ENCODE measurements at places on chromosomes 5 and 9.

- no peak for DNase-seq
These were observed 36.2 kb upstream of the POU4F3 start for GRCh38 chr5:146302406-146302805.

DNA sequence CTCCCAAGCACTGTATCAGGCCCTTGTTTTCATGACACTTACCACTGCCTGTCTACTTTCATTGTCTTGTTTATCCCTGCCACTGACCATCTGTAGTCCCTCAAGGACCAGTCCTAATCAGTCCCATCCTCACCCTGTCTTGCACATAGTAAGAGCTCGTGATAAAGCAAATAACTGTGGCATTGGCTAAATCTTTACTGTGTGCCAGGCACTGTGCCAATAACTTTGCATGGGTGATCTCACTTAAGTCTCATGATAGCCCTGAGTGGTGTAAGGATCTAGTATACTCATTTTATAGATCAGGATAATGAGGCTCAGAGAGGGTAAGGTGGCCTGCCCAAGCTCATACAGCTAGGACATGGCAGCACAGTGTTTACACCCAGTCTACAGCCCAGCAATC, 5.6 kb downstream of the CDX1 start:
- no peak for DNase-seq

DNA sequence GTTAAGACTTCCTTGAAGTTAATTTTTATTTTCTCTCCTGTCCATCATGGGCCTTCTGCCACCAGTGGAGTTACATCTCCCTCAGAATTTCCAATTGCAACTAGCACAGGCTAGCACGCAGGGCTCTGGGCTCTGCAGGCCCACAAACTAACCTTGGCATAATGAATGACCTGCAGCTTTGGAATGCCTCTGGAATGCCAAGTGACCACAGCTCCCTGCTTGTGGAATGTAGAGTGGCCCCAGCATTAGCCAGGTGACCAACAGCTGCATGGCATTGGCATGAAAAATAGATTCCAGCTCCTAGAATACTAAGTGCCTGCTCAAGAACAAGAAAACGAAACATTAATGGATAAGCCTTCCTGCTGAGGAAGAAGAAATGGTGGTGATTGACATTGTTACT, 726.1 kb downstream of the BRINP1 start:
- DNase-seq: peak; percentile 23

- peak; percentile 21 for DNase-seq
These were observed 40.2 kb downstream of the NTNG2 start for GRCh38 chr9:132201780-132202703.

GRCh38 chr5:52073993-52074689, 690.9 kb downstream of the ISL1 start:
- no peak for DNase-seq

GRCh38 chr5:103510851-103511553, 51.6 kb downstream of the NUDT12 start:
- DNase-seq: no peak

DNA sequence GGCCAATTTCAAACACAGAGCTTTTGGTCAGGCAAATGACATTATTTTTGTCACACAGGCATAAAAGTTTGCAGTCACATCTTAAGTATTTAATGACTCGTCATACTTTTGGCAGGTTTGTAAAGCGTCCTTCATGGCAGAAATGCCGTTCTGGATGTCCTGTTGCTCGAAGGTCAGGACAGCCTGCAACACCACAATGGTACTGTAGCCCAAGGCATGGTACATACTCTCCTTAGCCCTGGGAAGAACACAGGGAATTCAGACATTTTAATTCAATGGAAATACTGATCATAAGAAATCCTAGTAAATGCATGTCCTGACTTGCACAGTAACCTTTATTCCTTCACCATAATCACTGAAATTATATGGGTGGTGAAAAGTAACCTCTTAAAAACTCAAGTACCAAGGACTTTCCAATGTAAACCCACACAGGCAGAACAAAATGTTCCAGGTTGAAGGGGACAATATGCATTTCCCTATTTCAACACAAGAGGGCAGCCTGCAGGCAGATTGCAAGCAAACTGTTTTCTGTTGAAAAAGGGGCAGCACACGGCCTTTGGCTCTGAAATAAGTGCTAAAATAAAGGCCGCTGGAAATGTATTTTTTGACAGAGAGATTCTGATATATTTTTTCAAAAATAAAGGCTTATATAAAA, 95.7 kb downstream of the TTC39B start:
- DNase-seq: peak; percentile 70

- no peak for DNase-seq
These were observed 14.5 kb downstream of the PALM2AKAP2 start for GRCh38 chr9:109794361-109795012.
